CD4-positive, alpha-beta T cell (primary cell): ENCODE measurements at places on chromosomes 7 and 10.

DNA sequence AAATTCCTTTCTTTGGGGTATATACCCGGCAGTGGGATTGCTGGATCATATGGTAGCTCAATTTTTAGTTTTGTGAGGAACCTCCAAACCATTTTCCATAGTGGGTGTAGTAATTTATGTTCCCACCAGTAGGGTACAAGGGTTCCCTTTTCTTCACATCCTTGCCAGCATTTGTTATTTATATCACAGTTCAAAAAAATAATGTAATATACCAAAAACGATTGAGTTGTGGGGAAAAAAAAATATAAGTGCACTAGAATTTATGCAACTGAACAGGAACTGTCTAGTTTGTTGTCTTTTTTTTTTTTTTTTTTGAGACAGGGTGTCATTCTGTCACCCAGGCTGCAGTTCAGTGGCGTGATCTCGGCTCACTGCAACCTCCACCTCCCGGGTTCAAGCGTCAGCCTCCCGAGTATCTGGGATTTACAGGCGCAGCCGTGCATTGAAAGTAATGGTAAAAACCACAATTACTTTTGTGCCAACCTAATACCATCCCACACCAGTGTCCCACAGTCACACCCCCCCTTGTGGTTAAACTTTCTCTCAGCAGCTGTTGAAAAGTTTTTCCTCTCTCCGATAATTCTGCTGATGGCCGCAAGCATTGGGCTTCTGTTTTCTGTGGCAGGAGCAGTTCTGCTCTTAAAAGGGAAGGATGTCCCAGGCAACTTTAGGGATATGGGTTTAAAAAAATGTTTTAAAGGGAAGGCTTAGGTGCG lies 6.8 kb upstream of the LAT2 start:
- no peak for DNase-seq

- no peak for DNase-seq
Observed at GRCh38 chr7:101990811-101991418, 173.5 kb downstream of the CUX1 start.

DNA sequence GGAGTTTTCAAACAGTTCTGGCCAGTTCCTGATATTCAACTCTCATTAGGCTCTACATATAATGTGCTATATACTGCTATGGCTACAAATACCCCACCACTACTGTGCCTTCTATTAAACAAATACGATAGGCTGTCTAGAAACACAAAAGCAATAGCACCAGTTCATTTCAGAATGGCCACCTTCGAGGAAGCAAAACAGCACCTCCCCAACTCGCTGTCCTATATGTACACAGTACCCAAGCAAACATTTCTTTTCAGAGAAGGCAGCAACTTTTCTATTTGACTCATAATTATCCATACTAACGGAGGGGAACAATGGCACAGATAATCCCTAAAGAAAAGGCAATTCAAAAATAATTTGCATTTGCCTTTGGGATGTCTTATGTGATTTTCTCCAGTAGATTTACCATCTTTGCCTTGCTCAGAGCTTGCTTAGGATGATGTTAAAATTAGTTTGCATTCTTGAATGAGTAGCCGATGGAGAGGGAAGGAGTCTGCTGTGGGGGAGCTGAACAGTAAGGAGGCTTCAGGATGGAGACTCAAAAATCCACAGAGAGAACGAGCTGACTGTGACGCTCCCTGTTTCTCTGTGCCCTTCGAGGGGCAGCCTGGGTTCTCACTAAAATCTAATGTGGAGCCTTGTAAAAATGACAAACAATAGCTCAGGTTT lies 218.7 kb downstream of the FANK1 start:
- no peak for DNase-seq

DNA sequence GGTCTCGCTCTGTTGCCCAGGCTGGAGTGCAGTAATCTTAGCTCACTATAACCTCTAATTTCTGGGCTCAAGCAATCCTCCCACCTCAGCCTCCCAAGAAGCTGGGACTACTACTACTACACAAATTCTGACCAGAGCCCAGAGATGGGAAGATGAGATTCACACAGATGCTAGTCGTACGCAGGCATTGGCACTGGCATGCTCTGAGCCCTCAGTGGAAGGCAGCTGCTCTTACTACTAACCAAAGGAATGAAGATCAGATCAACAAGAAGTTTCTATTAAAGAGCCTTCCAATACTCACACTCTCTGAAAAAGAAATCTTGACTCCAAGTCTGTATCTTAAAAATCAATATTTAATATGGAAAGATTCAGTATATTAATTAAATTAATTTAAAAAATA lies 10.7 kb downstream of the GDF2 start:
- no peak for DNase-seq

DNA sequence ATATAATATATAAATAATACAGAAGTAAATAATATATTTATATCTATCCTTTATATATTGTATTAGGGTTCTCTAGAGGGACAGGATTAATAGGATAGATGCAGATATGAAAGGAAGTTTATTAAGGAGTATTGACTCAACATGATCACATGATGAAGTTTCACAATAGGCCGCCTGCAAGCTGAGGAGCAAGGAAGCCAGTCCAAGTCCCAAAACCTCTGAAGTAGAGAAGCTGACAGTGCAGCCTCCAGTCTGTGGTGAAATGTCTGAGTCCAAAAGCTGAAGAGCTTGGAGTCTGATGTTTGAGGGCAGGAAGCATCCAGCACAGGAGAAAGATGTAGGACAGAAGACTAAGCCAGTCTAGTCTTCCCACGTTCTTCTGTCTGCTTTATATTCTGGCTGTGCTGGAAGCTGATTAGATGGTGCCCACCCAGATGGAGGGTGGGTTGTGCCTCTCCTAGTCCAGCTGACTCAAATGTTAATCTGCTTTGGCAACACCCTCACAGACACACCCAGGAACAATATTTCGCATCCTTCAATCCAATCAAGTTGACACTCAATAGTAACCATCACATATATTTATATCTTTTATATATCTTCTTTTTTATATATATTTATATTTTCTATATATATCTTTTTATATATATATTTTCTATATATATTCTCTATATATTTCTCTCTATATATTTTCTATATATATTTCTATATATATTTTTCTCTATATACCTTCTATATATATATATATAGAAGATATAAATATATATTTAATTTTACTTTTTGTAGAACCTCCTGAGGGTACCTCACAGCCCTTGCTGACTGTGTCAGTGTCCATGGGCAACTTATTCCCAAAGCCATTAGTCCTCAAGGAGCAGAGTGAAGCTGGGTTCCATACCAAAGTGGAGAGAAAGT lies 24.6 kb upstream of the AKR1B10 start:
- DNase-seq = no peak
